ENCODE measurements at places on chromosomes 7 and 10.

DNA sequence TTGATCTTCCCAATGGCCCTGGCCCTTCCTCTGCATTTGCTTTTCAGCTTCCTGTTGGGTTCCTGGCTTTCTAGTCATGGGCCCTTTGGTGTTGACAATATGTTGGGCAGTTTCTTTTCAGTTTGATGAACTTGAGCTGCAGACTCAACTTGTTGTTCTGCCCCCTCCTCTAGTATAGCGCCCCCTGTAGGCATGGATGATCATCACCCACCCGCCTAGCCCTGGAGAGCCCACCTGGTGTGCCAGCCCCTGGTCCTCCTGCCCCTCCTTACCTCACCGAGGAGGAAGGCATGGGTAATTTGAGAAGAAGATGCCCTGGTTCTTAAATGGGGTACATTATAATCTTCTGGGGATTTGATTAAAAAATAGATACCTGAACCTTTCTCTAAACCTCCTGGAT, 271.2 kb downstream of the SNX10 start:
- no peak for DNase-seq

DNA sequence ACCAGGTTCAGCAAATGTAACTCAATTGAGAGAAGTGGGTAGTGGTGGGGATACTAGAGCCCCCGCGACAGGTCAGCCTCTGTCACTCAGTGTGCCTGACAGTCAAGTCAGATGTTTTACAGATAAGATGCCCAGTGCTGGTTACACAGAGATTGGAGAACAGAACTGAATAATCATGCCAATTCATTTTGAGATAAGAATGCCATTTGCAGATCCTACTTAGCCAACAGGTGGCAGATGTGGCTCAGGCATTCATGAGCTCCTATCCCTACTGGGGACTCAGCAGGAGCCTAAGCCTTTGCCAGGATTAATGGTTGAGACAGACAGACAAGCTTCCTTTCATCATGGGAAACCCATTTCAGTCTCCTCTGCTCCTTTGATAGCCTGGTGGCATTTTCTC, 137.8 kb downstream of the MAPK8 start:
- DNase-seq: no peak

DNA sequence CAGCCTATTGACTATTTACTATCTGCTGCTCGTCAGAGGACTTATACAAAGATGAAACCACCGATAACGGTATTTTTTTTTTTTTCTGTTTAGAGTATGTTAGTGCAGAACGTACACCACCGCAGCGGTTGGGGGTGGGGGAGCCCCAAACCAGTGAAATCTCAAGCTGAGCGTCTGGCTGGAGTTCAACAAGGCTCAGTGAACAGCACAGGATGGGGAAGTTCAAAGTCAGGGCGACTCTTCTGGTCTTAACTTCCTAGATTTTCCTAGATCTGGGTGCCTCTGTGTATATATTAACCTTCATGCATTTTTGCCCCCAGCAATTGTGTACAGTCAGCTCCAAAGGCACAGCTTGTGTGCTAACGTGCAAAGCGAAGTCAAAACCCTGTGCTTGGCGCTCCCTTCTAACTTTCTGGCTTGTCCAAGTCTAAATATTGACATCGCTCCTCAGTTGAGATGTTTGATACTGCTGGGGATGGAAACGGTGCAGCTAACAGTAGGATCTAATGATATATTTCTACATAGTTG, 1.1 kb downstream of the RHOBTB1 start:
- DNase-seq: no peak

DNA sequence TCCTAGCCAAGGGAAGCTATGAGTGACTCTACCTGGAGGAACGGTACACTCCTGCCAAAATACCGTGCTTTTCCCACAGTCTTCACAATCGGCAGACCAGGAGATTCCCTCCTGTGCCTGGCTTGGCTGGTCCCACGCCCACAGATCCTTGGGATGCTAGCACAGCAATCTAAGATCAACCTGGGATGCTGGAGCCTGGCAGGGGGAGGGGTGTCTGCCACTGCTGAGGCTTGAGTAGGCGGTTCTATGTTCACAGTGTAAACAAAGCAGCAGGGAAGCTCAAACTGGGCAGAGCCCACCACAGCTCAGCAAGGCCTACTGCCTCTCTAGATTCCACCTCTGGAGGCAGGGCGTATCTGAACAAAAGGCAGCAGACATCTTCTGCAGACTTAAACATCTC, 295.3 kb downstream of the ELMO1 start:
- DNase-seq: no peak

- DNase-seq: no peak
Observed at GRCh38 chr7:133512560-133512959, 259.7 kb downstream of the EXOC4 start.

DNA sequence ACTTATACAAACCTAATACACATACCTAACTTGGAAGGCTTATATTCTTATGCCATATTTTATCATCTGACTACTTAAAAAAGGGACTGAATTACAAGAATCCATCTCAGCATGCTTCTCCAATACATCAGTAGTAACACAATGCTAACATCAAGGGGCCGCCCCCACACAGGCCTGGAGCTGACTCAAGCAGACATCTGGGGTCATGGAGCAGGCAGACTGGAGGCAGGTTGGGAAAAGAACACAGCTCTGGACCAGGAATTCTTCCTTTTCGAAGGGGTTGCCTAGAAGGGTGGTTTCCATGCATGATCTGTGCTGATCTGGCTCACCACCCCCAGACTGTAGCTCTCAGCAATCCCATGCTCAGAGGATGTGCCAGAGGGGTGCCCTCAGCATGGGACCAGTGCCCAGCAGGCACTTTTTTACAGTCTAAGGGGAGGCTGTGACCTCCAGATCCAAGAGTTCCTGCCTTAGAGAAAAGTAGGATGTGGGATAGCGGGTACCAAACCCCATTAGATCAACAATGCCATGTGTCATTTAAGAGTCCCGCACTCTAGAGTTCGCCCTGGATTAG, 26.1 kb upstream of the DUSP5 start:
- no peak for DNase-seq

GRCh38 chr7:4663239-4664018, 18.7 kb upstream of the FOXK1 start:
- no peak for DNase-seq

DNA sequence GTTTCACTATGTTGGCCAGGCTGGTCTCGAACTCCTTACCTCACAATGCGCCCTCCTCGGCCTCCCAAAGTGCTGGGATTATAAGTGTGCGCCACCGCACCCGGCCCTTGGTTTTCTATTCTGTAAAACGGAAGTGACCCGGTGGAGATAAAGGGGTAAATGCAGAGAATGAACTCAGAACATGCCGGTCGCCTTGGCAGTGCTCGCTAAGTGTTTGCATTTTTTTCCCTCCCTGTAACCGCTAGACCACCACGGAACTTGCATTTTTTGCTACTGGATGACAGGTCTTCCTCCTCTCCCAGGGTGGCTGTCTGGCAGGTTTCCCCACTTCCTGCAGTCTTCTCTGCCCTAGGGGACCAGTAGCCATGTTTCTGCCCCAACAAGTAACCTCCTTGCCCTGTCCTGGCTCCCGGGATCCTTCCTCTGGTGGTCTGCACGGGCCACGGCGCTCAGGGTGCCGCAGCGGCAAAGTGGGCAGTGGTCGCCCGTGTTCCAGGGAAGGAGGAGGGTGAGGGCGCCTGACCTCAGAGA, 18.8 kb upstream of the GNA12 start:
- DNase-seq: no peak

- DNase-seq: no peak
Observed at GRCh38 chr10:35707642-35708425, 65.7 kb upstream of the FZD8 start.

GRCh38 chr7:7562736-7563135, 3.9 kb upstream of the MIOS start:
- no peak for DNase-seq

- no peak for DNase-seq
Observed at GRCh38 chr10:131002031-131002861, 309.3 kb downstream of the TCERG1L start.

- DNase-seq: no peak
Observed at GRCh38 chr10:17626656-17627055, 9.5 kb upstream of the HACD1 start.

DNA sequence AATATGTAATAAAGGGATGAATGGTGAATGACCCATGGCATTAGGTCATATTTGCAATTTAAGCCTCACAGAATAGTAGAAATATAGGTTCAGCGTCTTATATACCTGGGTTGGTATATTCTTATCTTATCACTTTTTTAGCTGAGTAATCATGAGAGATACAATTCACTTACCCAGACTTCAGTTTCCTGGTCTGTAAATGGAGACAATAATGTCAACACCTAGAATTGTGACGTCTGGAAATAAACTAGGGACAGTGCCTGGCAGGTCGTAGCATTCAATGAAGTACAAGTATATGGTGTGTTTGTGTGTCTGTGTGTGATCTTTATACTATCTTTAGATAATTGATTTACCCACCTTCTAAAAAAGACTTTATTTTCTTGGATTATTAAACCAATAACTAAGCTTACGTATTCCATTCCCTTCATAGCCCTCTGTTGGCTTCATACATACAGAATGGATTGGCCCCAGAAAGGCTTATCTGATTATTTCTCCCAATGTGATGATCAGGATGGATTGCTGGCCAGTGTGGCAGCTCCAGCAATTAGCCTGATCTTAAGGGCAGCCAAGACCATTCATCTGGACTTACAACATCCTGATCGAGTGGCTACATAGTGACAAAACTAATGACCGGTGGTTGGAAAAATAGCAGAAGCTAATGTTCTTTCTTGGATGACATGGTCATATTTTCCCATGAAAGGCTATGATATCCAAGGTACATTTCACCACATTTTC, 121.2 kb upstream of the NPVF start:
- DNase-seq: no peak

GRCh38 chr10:26721561-26721960, 24.1 kb downstream of the PDSS1 start:
- no peak for DNase-seq

- no peak for DNase-seq
Observed at GRCh38 chr7:128044064-128044463, 12.8 kb upstream of the LRRC4 start.

DNA sequence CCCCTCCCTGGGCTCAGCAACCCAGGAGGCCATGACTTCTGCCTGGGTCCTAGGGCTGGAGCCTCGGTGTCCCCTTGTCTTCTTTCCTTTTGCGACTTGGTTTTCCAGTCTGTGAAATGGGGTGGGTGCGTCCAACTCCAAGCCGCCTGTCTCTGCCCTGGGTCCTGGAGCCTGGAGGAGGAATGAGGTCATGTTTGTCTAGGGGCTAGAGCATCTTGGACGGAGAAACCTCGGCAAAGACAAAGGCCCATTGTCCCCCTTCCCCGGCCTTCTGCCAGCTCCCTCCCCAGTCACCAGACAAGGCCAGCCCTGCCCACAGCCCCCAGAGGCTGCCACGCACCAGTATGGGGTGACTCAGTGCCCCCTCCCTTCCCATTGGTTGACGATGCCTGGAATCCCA, 39.8 kb upstream of the ELN start:
- DNase-seq: no peak
